ENCODE measurements at places on chromosomes 2 and 18.

DNA sequence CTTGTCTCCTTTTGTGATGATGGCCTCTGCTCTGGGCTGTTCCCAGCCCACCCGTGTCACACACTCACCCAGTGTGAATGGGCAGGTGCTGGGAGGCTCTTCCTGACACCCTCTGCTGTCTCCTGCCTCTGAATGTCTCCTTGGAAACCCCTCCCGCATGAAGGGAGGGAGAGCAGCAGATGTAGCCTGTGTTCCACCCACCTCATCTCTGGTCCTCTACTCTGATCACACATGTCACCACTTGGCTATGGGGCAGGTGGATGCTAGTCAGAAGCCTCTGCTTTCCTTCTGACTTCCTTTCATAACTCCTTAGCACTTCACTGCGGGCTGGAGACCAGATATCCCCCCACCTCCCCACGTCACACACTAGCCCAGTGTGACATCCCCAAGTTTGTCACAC, 23.9 kb downstream of the EFR3B start:
- no peak for DNase-seq

DNA sequence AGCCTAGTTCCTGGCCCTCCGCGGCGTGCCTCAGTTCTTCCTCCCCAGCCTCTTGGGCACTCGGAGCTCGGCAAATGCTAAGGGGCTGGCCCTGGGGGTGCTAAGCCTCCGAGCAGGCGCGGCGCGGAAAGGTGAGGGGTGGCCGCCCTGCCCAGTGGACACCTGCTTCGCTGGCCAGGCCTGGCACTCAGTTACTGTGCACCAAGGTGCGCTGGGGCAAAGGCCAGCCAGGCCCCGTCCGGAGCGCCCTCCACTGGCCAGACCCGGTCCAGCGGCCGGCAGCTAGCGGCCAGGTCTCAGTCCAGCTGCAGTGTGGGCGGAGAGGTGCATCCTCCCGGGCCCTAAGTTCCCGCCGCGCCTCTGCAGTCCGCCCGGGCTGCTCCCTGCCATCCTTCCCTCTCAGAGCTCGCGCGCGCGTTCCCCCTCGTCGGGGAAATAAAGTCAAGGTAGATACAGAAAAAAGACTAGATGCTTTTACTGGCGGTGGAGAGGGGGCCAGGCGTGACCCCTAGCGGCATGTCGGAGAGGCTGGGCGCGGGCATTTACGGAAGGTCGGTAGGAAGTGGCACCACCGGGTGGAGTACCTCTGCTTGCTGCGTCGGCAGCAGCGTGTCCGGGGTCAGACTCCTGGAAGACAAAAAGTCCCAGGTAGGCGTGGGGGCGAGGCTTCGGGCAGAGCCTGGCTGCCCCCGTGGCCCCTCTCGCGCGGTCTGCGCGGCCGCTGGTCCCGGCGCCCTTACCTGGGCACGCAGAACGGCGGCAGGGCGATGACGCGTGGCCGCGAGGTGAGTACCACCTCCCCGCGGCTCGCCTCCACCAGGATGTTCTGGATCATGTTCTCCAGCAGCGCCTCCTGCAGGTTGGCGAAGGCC, 9.4 kb upstream of the CRYBA2 start:
- DNase-seq: peak; percentile 16

DNA sequence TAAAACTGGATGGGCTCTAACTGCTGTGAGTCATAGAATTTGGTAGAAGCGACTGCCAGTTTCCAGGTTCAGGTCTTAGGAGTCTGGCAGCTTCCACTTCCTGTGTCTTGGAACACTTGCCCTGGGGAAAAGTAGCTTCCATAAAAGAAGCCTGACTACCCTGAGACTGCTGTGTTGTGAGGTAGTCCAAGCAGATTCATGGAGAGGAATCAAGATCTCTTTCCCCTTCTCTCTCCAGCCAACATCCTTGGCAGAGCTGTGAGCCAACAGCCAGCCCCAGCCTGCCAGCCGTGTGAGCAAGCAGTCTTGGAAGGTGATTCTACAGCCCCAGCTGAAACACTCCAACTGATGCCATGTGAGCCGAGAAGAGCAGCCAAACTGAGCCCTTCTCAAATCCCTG, 33.7 kb downstream of the SLC20A1 start:
- no peak for DNase-seq

DNA sequence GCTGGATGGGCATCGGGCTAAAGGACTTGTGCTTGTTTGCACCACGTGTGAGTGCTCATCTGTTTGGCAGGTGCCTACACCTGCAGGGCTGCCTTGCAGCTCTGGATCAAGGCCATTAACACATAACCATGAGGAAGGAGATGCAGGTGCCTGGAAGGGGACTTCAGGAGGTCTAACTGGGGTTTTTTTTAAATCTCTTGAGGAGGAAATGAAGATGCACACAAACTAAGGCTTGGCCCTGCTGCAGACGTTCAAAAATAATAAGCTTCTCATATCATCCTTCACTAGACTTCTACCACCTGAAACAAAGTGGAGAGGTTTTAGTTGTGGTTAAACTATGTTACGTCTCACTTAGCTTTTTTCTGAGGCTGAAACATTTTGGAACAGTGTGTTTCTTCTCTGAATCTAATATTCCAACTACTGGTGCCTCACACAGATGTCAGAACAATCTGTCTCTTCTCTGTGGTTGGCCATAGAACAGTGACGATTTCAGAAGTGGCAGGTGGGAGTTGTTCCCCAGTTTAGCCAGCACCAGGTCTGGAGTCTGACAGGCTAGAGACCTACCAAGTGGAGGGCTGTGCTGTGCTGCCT, 36.5 kb downstream of the BCL2L11 start:
- no peak for DNase-seq

GRCh38 chr2:11480859-11481258, 14.9 kb upstream of the E2F6 start:
- no peak for DNase-seq

- no peak for DNase-seq
These were observed 436.3 kb upstream of the CHST9 start for GRCh38 chr18:27621236-27621890.

DNA sequence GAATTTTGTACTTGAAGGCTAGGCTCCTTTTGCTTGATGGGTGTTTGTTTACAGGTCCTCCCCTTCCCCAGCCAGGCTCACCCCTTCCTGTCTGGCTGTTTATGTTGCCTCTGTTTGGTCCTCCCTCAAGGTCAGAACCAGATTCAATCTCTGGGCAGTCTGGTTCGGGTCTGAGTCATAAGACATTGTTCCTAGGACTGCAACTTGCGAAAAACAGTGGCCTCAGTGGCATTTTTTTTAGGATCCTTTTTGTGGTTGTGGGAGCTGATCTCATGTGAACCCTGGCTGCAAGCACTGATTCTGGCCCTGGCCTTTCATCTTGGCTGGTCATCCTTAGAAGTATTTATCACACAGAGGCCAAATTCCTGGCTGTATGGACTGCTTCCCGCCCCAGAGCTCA, 370.4 kb downstream of the CLIP4 start:
- no peak for DNase-seq

DNA sequence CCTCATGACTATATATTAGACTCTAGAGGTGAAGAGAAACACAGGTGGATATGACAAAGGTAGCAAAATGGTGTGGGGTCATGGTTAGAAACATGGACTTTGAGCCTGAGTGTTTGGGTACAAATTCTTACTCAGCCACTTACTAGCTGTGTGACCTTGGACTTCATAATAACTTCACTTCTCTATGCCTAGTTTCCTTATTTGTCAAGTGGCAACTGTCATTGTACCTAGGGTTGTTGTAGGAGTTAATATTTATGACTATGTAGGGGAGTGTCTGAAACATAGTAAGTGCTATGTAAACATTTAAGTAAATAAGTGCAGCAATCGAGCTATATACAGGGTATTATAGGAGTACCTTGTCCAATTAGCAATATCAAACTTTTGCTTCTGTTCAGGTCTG, 49.7 kb upstream of the RAPH1 start:
- DNase-seq: no peak

DNA sequence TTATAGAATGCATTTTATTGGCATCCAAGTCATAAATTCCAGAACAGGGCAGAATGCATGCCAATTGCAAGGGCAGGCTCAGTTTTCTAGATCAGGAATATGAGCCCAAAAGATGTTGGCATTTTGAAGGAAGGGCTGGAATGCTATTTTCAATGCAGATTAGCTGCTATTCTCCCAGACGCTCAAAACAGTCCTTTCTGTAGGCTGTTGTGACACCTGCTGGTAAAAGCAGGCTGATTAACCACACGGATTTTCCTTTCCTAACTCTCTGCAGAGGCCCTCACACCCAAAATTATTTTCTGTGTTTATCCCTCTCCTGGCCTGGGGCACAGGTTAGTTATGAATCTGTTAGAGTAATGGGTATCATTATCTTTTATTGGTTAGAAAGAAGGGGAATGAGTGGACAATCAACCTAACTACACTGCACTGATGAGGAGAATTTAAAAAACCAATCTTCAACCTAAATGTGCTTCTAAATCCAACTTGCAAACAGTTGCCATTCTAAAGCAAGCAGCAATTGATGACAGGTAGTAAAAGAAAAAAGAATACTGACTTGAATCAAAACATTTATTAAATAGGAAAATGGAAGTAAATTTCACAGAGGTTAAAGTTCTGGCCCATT, 94.0 kb downstream of the PLA2R1 start:
- DNase-seq: no peak

GRCh38 chr2:235027558-235028214, 75.9 kb downstream of the SH3BP4 start:
- DNase-seq: no peak

GRCh38 chr2:109238580-109238979, 109.6 kb downstream of the SH3RF3 start:
- peak; percentile 47 for DNase-seq

DNA sequence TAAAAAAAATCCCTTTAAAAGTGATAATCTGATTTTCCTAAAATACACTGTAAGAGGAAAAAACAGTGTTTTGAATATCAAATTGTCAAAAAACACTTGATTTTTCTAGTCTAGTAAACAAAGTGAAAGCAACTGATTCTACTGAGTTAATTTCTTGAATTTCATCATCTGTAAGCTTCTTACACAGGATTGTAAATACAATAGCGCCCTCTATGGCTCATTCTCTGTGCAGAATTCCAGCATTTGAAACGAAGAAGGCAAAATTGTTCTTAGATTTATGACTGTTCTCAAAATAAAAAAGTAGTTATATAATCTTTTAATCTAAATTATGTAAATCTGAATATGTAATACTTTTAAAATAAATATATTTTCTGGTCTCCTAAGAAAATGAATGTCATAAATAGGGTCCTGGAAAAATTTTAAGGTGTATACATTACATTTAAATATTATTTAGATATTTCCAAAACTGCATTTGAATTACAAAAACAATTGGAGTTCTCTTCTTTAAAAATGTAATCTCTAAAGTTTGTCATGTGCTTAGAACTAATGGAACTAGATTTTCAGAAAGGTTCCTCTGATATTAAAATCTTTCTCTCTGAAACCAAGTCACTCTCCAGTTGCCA, 176.9 kb upstream of the MC4R start:
- DNase-seq: no peak

- no peak for DNase-seq
These were observed 298.9 kb downstream of the XIRP2 start for GRCh38 chr2:167187049-167187727.

- DNase-seq: no peak
These were observed 259.8 kb downstream of the IKZF2 start for GRCh38 chr2:212891580-212891979.

DNA sequence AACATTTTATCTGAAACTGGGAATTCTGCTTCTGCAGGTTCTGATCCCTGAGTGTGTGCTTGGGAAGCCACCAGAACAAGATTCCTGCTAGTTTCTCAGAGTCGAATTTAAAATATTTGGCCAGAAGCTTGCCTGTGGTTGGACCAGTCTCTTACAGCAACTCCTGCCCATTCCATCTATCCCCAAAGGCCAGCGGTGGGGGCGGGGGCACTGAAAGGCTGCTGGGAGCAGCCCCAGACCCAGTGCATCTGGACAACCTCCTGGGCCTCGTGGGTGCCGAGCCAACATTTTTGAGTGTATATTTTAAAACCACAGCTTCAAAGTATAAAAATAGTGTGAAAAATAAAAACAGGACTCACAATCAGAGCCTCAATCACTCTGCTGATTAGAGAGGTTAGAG, 38.6 kb upstream of the ZFP36L2 start:
- no peak for DNase-seq

GRCh38 chr2:156657809-156658208, 221.6 kb downstream of the GPD2 start:
- DNase-seq: no peak

DNA sequence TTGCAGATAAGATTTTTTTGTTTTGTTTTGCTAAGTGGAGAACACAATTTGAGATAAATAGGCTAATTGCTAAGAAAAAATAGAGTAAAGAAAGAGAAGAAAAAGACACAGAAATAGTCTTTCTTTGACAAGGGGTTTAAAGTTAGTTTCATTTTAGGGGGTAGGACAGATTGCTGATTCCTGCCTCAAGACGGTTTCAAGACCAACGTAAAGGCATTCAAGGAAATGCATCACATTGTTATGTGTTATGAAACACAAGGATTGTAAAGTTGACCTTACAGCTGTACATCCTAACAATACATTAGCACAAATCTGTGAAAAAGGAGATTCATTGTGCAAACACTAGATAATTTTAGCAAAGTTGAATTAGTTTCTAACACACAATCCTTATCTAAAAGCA, 22.7 kb upstream of the ETAA1 start:
- no peak for DNase-seq

DNA sequence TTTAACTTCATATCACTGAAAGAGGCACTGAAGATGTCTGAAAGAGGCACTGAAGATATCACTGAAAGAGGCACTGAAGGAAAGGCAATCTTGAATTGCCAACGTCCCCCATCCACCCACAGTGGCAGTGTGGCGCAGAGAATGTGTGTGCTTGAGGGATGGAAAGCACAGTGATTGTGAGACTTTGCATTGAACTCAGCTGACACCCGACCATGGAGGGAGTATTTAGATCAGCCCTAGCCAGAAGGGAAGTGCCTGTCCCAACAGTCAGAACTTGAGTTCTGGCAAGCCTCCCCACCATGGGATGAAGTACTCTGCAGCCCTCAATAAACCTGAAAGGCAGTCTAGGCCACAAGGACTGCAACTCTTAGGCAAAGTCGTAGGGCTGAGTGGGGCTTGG, 33.8 kb downstream of the MAP4K3 start:
- DNase-seq: no peak

- DNase-seq: no peak
These were observed 464.2 kb upstream of the NRP2 start for GRCh38 chr2:205218056-205218455.

DNA sequence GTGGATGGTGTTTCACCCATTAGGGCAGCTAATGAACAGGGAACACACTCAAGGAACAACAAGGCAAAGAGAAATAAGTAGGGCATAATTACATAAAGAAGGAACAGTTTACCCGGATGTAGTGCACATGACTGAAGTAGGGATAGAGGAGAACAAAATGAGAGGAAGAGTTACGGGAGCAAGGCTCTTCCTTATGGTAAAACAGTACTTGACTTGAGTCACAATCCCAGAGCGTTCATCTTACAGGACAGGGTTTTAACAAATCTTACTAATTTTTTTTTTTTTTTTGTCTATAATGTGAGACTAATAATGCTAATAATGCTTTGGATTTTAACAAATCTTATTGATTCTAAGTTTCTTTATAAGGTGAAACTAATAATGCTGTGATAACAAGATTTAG, 1329.5 kb downstream of the LRP1B start:
- DNase-seq: no peak

DNA sequence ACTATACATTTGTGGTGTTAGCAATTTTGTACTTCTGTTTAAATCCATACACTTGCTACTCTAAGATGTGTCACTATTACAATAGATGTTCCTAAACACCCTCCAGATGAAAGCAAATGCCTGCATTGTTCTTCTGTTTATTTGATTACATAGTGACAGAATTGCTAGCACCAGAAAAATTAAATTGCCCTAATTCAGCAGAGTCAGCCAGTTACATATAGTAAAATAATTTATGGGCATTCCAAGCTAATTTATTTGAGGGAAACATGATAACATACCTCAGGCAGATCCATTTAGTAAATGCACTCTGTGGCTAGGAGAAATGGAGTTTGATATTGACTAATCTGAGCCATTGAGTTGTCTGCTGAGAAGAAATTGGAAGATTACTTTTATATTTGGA, 347.1 kb upstream of the FSIP2 start:
- no peak for DNase-seq

All from activated gamma-delta T cell treated with Interleukin-2 at 50 U/mL for 16 hours (primary cell).